ENCODE measurements at places on chromosomes 2 and 18. TPM values are rescaled to one million over a fixed set of nuclear protein-coding genes. Genes with fewer than 3 reads are reported as not detected.

DNA sequence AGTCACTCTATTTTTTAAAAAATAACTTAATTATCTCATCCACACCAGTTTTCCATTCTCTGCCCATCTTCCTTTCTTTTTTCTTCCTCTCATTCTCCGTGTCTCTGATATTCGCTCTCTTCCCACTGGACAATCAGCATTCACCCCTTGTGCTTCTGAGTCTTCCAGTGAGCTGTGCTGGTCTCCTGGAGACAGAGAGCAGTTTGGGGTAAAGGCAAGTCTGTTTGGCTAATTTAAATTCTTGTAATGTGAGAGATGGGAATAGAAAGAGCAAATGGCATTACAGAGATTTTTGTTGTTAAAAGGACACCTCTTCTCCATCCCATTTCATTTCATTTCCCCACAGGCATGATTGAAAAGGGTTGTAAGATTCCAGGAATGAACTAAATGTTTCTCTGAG is 107.5 kb downstream of the DTNA start:
- no peak for DNase-seq

DNA sequence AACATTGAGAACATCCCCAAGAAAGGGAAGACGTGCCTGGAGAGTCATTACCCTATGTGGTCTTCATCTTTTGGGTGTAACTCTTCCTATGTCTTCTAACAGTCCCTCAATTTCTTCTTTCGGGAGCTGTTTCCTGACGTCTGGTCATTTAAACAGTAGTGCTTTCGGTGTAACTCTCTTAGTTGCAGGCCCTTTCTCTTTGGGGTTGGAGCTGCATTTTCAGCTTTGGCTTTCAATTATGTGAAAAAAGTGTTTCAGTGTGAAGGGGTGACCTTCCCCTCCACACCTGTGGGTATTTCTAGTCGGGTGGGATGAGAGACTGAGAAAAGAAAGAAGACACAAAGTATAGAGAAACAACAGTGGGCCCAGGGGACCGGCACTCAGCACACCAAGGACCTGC is 105.9 kb downstream of the CERS6 start:
- DNase-seq, result no peak

DNA sequence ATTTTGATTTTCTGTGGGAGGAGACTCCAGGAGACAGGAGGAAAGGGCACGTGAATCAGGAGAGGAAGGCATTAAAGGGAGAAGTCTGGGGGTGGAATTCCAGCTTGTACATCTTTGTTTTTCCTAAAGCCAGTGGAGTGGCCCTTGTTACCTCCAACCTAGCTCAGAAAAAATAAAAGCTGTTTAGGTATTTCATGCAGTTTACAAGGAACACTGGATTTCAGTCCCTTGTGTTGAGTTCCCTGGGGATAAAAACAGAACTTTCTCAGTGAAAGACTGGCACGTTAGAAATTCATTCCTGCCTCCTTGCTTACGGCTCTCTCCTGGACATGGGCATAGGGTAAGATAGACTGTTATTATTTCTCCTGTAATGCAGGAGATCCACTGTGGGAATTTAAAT is 170.2 kb downstream of the ZEB2 start:
- no peak for DNase-seq

- no peak for DNase-seq
These were observed 323.9 kb downstream of the SMAD2 start for GRCh38 chr18:47606526-47606925.

DNA sequence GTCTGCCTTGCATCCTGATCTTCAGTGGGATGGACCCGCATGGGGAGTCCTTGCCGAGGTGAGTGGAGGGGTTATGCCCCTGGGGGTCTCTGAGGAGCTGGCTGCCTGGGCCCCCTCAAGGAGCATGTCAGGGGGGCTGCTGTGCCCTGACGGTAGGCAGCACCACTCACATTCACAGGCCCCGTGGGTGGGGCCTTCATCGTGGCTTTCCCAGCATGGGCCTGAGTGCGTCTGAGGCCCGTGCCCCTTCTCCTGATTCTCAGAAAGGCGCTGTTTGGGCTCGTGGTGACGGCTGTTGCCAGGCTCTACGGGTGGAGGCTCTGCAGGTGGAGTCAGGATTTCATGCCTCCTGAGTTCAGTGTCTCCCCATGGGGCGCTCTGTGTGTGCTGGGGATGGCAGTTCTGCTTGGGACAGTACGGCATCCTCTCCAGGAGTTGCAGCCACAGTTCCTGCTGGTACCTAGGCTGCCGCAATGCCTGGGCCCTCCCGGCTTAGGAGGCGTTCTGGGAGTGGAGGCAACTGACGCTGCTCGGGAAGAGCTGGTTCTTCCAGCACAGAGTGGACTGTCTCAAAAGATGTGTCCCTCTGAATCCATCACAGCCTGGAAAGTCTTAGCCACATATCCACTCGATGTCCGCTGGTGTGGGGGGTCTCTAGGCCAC is 57.3 kb downstream of the NTSR2 start:
- DNase-seq, result no peak

GRCh38 chr2:16813593-16813992 is 148.0 kb upstream of the CYRIA start:
- DNase-seq, result no peak

DNA sequence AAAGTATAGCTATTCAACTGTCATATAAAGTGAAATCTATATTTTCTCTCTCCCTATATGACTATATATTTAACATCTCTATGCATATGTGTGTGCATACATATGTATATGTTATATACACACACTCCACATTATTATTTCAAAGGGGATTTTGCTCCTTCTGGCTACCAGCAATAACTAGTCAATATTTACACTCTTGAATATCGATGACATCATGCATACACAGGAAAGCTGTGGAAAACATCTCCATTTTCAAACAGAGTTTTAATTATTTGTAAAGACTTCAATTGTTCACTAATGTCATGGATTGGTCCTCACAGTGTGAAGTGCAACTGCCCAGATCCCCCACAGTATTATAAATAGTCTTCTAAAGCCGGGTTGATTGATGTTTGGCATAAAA is 195.9 kb upstream of the TCF4 start:
- DNase-seq, result no peak

PDCD1 gene
- polyA plus RNA-seq, result not detected

PPP1R1C gene
- 0.34 TPM for polyA plus RNA-seq

GRCh38 chr2:208373460-208374089 is 33.0 kb upstream of the PTH2R start:
- peak; percentile 61 for DNase-seq

DNA sequence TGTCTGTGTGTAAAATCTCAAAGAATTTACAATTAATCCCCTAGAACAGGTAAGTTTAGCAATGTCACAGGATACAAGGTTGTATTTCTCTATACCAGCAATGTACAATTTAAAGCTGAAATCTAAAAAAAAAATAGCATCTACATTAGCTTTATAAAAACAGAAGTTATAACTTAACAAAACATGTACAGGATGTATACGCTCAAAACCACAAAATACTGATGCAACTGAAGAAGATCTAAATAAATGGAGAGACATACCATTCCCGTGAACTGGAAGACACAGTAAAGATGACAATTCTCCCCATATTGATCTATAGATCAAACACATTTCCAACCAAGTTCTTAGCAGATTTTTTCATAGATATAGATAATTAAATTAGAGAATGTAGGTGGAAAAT is 17.5 kb upstream of the RANBP2 start:
- DNase-seq, result no peak

DNA sequence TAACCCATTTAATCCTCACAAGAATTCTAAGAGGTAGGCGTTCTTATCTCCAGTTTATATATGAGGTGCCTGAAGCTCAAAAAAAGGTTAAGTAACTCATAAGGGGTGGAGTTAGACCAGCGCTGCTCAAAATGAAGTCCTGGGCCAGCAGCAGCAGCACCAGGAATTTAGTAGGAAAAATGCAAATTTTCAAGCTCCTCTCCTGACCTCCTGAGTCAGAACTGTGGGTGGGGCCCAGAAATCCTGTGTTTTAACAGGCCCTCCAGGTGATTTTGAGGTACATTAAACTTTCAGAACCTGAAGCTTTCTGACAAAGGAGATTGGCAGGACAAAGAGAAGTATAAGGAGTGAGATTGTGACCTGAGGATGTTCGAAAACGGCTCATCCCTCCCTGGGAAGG is 66.0 kb upstream of the CCDC85A start:
- no peak for DNase-seq

DNA sequence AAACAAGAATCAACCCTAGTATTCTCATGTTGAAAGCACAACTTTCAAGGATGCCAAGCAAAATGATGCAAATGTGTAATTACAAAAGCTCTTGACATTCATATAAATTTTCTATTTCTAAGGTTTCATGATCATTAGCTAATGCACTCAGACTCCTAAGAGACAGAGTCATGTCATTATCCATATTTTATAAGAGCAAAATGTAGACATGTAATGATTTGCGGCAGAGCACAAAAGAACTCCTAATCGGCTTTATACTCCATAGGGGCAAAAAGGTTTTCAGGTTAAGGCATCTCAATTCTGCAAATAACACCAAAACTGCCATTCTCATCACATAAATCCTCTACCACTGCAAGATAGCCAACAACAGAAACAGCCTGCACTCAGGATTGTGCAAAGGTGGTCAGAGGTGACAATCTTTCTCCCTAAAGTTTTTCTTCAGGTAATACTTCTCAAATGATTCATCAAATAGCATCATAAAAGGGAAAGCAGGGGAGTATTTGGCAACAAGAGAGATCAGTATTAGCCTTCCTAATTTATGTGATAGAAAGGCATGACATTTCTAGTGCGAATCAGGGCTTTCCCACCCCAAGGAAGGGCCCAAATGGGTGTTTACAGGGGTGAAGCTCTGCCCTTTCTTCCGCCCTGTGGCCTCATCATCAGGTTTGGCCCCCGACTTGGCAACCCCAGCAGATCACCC is 64.7 kb downstream of the STK39 start:
- no peak for DNase-seq

DNA sequence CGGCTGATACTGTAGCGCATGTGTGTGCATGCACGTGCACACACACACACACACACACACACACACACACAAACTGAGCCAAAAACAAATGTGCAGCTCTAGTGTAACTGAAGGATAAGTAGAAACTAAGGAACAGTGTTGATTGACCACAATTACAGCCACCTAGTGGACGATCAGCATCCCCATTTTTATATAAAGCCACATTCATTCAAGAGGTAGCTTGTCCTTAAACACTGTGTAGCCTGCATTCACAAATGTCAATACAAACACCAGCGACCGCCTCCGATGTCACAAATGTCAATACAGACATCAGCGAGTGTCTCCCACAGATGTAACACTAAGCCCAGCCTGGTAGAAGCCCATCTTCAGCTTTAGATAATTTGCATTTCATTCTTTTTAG is 167.4 kb downstream of the PTGR3 start:
- peak; percentile 14 for DNase-seq

DNA sequence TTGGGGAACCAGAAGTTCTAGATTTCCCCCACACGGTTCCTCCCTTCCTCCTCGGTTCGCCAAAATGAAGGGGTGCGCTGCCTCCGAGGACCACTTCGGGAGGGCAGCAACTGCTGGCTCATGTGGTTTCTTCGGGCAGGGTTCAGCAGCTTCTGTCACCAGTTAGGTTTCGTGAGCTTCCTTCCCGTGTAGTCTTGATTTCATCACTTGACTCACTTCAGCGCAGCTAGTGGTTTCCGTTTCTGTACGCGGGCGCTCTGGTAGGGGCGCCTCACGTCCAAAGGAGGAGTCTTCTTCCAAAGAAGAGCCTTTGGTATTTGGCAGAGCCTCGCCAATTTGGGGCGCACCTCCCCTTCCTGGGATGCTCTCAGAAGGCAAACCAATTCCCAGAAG is 485 bp upstream of the GALNT3 start:
- DNase-seq, result no peak

GRCh38 chr2:15899751-15900493 is 40.4 kb upstream of the MYCN start:
- DNase-seq, result no peak

DNA sequence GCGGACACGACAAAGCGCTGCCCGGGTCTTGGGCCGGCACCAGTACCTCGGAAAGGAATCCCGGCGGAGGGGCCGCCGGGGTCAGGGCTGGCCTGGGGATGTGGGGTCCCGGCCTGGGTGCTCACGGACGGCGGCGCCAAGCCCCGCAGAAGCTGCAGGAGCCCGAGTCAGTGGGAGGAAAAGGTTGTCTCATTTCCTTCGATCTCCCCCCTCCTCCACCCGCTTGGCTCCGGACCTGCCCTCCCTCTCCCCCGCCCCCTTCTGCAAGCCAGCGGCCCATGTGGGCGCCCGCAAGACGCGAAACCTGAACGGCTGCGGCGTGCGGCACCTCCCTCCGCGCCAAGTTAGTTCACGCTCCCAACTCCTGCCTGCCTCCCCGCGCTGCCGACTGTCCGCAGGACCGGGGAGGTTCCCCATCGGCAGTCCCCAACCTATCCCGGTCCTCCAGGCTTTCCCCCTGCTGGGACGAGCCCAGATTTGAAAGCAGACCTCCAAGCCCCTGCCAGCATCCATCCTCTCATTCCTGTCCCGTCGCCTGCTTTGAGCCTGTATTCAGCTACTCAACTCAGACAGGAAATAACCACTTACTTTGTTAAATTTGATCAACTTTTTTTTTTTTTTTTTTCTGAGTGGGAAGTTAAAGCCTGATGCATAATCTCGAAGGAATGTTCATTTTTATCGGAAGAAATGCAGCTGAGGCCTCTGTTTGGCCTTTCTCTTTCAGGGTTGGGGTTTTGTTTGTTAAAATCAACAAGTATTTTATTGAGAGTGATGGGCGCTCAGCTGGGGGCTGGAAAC is at the start of gene EVA1A:
EVA1A (minus strand) TSS at position 172 of the 798 bp plus-strand sequence. CDS start 42,799 bp downstream, outside the sequence.
- DNase-seq, result peak; percentile 66

XRCC5 gene
- polyA plus RNA-seq, result 138 TPM

DNA sequence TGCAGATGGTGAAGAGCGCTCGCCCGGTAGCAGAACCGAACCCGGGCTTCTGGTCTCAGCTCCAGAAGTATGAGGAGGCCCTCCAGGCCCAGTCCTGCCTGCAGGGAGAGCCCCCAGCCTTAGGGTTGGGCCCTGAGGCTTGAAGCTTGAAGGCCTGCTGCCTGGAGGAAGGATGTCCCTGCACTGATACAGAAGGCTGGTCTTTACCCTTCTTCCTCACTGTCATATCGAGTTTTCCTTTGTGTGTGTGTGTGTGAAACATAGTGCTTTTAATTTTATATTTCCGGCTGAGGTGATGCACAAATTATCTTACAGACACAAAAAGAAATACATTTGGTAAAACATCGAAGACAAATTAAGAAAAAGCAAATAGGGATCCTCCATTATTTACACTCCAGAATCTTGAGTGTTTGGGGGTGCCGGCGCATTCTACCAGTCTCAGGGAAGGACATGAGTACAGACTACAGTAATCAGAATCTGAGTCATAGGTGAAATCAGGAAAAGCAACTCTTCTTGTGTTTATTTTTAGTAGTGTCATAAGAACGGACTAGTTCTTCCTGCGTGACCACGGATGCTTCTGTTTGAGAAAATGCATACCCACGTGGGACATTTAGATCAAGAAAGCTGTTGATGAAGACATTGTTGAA is 1.3 kb downstream of the DUSP28 start:
- DNase-seq, result no peak

- no peak for DNase-seq
These were observed 48.7 kb downstream of the ZBTB7C start for GRCh38 chr18:48360376-48361021.

GATA6 gene
- polyA plus RNA-seq, result not detected

Measured in muscle of arm (tissue), 14 donors.